ENCODE measurements at places on chromosomes 12 and 14.

DNA sequence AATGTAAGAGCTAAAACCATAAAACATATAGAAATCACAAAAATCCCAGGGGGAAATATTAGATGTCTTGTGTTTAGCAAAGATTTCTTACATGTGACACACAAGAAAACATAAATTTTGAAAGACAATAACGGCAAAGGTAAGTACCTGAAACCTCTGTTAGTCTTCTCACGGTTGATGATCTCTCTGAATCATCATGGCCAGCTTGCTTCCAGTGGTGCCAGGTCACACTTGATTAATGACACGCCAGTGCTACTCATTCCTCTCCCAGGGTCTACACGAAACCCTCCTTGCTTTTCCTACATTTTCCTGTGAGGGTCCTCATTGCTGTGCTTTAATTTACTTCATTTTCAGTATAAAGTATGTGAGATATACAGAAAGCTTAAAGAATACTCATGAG, 114.4 kb upstream of the PARP11 start:
- DNase-seq = no peak

DNA sequence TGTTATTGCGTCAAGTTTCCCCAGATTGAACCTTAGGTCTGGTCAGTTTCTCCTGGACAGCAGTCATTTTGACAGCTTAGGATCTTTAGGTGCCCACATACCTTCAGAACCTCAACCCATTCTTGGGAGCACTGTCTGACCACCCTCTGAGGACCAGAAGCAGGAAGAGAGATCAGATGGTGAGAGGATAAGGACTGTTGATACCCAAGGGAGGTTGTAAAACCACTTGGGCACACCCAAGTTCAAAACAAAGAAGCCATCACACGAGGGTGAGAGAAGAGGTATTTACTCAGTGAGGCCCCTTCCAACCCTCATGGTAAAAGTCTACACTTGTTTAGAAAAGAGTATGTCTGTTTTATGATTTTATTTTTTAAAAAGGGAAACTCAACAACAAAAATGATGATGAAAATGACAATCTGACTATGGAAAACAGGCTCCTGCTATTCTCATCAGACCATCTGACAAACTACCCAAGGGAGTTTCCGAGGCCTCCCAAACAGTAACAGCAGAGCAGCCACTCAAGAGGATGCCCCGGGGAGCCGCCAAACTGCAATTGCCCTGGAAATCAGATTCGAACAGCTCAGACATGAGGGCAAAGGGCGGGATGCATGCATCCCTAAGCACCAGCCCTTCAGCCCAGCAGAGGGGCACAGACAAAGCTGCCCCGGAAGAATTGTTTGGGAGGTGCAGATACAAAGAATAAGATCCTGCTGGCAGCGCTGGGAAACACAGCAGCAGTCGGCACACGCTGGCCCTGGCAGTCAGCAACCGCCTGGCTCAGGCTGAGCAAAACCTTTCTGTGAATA, 162.6 kb upstream of the PLEKHG7 start:
- DNase-seq = no peak

DNA sequence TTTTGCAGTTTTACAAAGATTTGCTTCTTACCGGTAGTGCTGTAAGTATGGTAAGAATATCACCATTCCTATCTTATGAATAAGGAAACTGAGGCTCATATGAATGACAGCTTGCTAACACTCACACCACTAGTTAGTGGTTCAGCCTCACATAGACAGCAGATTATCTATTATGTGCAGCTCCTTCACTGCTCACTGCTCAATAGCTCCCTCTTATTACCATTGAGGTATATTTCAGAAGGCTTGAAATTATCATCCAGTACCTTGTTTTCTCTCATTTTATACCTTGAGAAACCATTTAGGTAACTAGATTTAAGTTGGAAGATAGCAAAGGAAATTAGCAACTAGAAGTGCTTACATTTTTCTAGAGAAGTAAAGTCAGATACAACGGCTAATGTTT, 15.5 kb downstream of the RIC8B start:
- no peak for DNase-seq

- DNase-seq = no peak
Observed at GRCh38 chr14:69535230-69535848, 39.3 kb downstream of the CCDC177 start.

DNA sequence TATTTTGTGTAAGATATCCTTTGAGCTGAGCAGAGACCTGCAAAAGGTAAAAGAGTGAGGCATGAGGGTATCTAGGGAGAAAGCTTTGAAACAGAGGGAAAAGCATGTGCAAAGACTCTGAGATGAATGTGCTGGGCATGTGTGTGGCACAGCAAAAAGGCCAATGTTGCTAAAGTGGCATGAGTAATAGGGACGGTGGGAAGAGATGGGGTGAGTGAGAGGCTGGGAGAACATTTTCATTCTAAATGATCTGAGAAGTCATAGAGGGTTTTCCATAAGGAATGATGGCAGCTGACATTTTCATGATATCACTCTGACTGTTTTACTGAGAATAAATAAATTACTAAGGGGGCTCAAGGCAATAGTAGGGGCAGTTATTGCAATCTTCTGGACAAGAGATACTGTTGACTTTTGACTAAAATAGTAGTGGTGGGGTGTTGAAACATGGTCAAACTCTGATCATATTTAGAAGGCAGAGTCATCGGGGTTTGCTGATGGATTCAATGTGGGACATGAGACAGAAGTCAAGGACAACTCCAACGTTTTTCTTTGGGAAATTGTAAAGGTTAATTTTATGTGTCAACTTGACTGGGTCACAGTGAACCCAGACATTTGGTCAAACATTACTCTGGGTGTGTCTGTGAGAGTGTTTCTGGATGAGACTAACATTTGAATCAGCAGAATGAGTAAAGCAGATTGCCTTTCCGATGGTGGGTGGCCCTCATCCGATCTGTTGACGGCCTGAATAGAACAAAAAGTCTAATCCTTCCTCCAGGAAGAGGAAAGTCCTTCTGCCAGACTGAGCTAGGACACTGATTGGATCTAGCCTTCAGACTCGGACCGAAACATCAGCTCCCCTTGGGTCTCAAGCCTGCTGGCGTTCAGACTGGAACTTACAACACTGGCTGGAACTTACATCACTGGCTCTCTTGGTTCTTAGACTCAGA, 193.9 kb upstream of the PLXNC1 start:
- no peak for DNase-seq

- no peak for DNase-seq
Observed at GRCh38 chr12:92047393-92047826, 98.2 kb downstream of the BTG1 start.

GRCh38 chr12:70664465-70664881, 27.2 kb upstream of the PTPRB start:
- no peak for DNase-seq

DNA sequence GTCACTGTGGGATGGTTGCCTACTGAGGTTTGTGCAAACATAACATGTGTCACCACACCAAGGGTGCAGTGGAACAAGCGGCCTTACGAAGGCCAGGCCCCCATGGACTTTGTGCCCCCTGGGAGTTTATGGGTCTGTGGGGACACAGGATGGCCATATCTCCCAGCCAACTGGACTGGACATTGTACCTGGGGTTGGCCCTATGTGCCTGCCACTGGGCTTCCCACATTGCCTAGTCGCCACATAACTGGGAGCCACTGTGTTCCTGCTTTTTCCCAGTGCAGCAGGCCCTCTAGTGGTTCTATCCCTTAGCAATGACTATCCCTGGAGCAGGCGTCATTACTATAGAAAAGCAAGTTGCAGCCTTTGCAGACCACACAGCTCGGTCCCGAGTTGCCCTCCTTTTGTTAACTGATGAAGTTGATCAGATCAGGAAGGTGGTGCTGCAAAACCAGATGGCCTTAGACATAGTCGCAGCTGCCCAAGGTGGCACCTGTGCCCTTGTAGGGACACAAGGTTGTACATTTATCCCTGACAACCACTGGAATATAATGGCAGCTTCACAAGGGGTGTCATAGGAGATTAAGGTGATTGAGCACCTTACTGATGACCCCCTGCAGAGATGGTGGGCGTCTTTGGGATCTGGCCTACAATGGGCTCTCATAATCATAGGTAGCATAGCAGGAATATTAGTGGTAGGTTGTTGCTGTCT, 15.2 kb upstream of the RNASE12 start:
- no peak for DNase-seq

DNA sequence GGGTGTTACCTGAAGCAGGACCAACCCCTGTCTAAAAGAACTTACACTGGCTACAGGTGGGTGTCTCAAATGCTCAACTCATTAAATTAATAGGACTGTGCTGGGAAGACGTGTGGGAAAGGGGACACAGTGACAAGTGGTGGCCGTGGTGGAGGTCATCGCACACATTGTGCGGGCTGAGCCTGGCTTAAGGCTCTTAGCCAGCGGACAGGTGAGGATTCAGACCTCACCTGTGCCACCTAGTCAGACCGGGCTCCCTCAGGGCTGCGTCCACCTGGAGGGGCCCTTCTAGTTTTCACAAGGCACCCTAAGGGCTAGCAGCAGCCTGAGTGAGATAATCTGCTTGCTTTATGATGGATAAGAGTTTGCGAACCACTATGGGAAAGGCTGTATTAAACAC, 125.2 kb upstream of the FKBP4 start:
- no peak for DNase-seq

- no peak for DNase-seq
Observed at GRCh38 chr14:60815371-60815770, 80.8 kb downstream of the MNAT1 start.

- DNase-seq = no peak
Observed at GRCh38 chr14:61577506-61577931, 117.8 kb upstream of the HIF1A start.

DNA sequence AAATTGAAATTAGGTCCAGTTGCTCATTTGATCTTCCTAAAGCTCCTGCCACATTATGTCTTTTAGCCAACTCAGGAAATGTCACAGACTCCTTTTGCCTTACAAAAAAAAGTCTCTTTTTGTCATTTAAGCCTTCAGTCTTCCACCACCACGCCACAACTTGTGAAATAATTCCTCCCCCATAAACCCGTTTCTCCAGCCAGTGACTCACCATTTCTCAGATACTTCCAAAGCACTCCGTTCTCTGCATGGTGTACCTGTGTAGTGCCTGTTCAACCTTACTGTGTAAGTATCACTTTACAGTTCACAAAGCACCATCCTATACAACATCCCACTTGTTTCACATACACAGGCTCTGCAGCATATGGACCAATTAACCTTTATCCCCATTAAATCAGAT, 139.5 kb upstream of the AEBP2 start:
- no peak for DNase-seq

- peak; percentile 1 for DNase-seq
Observed at GRCh38 chr14:101074196-101075024, 170.9 kb upstream of the RTL1 start.

GRCh38 chr14:94681300-94682060, 69.3 kb downstream of the SERPINA3 start:
- no peak for DNase-seq

- DNase-seq = no peak
Observed at GRCh38 chr12:115035535-115036107, 351.6 kb upstream of the TBX3 start.

GRCh38 chr12:52522346-52523011, 2.3 kb upstream of the KRT5 start:
- DNase-seq = peak; percentile 6

DNA sequence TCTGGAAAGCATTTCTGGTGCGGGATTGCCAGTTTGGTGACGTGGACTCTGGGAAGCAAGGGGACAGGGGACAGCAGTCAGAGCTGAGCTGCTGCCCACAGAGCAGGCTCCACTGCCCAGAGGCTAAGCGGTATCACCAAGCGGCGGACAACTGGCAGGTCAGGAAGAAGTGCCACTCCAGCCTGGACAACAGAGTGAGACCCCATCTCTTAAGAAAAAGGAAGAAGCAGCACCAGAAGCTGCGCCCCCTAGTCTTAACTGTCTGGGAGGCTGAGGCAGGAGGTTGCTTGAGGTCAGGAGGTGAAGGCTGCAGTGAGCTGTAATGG, 31.8 kb upstream of the MMP17 start:
- DNase-seq = no peak

GRCh38 chr12:5204831-5205230, 161.2 kb downstream of the KCNA5 start:
- no peak for DNase-seq

- DNase-seq = no peak
Observed at GRCh38 chr14:75427126-75427481, 718 bp upstream of the JDP2 start.

- no peak for DNase-seq
Observed at GRCh38 chr14:23727566-23728335, 91.6 kb downstream of the DHRS2 start.

GRCh38 chr12:47067771-47068431, 11.5 kb upstream of the PCED1B start:
- DNase-seq = no peak

GRCh38 chr14:94144765-94145164, 15.4 kb upstream of the IFI27L2 start:
- DNase-seq = no peak

DNA sequence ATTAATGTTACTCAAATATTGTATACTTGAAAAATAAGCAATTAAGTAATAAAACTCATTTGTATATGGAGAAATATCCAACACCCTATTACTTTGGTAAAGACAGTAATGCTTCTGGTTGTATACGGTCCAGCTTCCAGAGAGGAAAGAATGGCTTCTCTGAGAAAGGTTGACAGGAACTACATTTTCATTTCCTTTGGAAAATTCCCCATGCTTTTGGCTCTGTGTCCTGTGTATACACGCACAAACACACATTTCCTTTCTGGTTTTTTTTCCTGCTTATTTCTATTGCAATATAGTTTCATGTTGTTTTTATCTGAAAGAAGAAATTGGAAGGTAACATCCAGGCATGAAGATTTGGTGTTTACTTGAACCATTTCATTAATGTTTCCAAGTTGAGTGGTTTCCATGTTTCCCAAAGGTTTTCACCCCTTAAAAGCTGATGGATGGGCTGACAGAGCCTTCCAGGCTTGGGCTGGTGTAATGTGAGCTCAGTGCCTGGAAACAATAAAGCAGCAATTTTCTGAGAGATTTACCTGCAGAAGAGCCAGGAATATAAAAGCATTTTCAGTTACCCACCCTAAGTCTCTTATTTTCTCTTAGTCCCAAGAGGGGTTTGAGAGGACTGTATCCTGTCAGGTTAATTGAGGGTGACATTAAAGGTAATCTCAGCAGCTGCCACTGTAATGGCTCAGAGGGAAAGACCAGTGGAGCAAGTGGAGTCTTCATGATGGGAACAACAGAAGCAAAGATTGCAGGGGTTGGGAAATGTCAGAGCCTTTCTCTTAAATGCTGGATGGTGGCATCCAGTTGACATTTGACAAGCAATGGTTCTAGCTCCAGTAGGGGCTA, 33.4 kb upstream of the TMTC1 start:
- DNase-seq = no peak

GRCh38 chr14:66483322-66483721, 2.8 kb upstream of the CCDC196 start:
- DNase-seq = no peak
